Hematopoietic multipotent progenitor cell treated with erythropoietin and hydrocortisone succinate and interleukin-3 and kit ligand, for 17 days (in vitro differentiated cells): ENCODE measurements at places on chromosomes 3 and 15.

GRCh38 chr15:64883997-64884511, 27.6 kb upstream of the ANKDD1A start:
- DNase-seq = no peak

GRCh38 chr3:64685800-64686445, 1.9 kb downstream of the ADAMTS9 start:
- DNase-seq = no peak

DNA sequence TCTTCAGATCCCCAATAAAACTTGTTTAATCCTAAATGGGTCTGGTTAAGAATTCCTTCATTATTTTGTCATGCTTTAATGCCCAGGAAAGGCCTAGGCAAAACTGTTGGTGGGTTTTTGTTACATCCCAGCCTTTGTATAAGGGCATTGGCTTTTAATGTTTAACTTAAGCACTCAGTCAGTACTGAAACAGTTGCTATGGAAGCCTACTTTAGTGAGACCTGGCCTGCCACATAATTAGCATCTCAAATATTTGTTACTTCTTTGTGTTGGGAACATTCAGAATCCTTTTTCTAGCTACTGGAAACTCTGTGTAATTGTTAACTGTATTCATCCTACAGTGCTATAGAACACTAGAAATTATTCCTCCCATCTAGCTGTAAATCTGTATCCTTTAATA, 369.6 kb upstream of the ATP10A start:
- no peak for DNase-seq

GRCh38 chr3:55894605-55895004, 407.5 kb upstream of the WNT5A start:
- no peak for DNase-seq

- DNase-seq = no peak
Observed at GRCh38 chr3:42730706-42731420, 28.3 kb upstream of the HHATL start.

DNA sequence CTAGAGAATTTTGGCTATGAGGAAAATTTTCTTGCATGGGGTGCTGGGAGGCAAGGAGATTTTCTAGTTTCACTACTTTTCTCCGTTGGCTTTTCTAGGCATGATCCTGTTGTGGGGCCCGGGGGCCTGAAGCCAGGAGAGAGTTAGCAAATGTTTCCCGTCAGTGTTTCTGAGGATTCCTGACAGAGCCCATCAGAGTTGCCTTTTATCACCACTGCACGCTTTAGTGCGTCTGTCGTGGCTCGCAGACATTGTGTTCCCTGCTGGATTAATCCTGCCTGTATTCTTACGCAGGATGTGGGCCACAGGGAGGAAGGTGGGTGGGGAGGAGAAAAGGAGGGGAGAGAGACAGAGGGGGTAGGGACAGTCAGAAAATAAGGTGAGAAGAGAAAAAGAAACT, 18.1 kb upstream of the BOC start:
- DNase-seq = no peak

DNA sequence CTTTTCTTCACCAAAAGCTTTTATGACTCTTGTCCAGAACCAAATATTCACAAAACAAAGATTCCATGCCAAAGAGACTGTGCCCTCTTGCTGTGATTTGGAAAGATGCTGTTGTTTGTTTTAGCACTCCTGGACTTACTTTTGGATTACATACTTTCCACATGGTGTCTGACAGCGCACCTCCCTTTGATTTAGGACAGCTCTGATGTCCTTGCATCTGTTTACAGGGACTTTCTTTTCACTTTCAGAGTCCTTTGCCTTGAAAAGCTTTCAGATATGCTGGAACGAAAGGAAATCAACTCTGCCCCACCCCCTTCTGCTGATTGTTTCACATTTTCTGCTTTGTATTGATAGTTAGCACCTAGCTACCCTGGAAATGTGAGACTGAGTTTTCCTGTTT, 133.0 kb upstream of the NR2E3 start:
- no peak for DNase-seq

GRCh38 chr3:45506751-45507391, 87.7 kb upstream of the LIMD1 start:
- no peak for DNase-seq

GRCh38 chr3:43144761-43145490, 39.0 kb upstream of the POMGNT2 start:
- DNase-seq = no peak

GRCh38 chr3:49785565-49786356, 581 bp downstream of the IP6K1 start:
- peak; percentile 72 for DNase-seq

- no peak for DNase-seq
Observed at GRCh38 chr3:62088472-62089104, 284.8 kb downstream of the FEZF2 start.

DNA sequence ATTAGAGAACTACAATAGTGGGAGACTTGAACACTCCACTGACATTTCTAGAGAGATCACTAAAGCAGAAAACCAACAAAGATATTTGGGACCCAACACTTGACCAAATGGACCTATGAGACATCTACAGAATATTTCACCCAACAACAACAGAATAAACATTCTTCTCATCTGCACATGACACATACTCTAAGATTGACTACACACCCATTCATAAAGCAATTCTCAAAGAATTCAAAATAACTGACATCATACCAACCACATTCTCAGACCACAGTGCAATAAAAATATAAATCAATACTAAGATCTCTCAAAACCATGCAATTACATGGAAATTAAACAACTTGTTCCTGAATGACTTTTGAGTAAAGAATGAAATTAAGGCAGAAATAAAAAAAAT, 473.7 kb downstream of the LPP start:
- DNase-seq = no peak

- DNase-seq = no peak
Observed at GRCh38 chr3:5411786-5412185, 224.3 kb downstream of the EDEM1 start.

GRCh38 chr15:37104424-37104981, 4.2 kb upstream of the MEIS2 start:
- no peak for DNase-seq

- no peak for DNase-seq
Observed at GRCh38 chr3:58013099-58013498, 4.9 kb downstream of the FLNB start.

- DNase-seq = no peak
Observed at GRCh38 chr15:87672309-87673288, 583.9 kb downstream of the NTRK3 start.

GRCh38 chr3:46865546-46865945, 2.3 kb upstream of the MYL3 start:
- no peak for DNase-seq

- DNase-seq = no peak
Observed at GRCh38 chr3:170564664-170565063, 21.2 kb downstream of the SLC7A14 start.

DNA sequence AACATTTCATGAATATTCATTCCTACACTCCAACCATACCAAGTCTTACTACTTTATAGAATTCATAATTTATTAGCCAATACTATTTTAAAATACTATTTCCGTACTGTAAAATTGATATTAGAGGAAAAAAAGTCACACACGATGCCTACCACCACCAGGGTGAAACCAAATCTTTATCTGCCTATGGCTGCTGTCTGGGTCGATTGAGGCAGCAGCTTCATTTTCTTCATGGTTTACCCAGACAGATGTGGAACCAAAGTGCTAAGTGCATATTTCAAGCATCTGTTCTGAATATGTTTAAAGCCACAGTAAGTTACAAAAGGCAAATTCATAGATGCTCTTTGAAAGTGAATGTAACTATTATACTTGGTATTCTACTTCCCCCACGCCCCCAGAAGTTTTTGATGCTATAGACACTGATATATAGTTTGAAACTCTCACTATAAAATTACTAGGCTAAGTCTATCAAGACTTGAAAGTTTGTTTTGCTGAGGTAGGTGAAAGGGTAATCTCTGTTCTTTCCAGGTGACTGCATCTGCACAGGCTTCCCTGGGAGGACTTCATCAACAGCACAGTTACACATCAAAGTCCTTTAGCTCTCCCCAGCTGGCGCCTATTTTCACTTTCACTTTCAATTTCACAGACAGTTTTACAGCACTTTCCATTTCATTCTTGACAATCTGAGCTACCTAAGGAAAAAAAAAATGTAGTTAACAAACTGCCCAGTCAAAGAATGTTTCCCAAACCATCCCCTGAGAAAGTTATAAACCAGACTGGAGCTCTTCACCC, 113.9 kb downstream of the POLQ start:
- peak; percentile 41 for DNase-seq

DNA sequence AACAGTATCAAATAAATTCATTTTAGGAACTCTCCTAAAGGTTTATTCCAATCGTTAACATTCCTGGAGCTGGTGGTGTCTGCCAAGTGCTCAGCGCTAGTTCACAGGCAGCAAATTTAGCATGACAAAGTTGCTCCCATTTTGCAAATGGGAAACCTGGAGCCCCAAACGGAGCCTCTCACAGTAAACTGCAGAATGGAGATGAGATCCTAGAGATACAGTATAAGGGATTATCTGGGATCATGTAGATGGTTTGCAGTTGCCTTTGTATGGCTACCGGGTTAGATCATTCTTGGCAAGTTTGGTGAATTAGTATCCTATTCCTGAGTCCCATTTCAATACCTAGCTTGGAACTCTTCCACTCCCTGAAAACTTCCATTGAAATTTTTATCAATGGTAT, 173.7 kb downstream of the CDIN1 start:
- no peak for DNase-seq

- no peak for DNase-seq
Observed at GRCh38 chr3:154247806-154248415, 76.4 kb downstream of the DHX36 start.

- DNase-seq = no peak
Observed at GRCh38 chr3:26011276-26011675, 221.4 kb downstream of the OXSM start.

- no peak for DNase-seq
Observed at GRCh38 chr3:53566461-53567145, 72.2 kb downstream of the CACNA1D start.

DNA sequence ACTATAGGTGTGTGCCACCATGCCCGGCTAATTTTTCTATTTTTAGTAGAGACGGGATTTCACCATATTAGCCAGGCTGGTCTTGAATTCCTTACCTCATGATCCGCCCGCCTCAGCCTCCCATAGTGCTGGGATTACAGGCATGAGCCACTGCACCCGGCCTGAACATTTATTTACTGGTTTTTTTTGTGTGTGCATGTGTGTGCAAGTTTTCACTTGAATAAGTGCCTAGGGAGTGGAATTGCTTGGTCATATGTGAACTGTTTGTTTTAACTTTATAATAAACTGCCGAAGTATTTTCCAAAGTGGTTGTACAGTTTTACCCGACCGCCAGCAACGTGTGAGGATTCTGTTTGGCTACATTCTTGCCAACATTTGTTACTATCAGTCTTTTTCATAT, 14.1 kb downstream of the BBS4 start:
- no peak for DNase-seq

DNA sequence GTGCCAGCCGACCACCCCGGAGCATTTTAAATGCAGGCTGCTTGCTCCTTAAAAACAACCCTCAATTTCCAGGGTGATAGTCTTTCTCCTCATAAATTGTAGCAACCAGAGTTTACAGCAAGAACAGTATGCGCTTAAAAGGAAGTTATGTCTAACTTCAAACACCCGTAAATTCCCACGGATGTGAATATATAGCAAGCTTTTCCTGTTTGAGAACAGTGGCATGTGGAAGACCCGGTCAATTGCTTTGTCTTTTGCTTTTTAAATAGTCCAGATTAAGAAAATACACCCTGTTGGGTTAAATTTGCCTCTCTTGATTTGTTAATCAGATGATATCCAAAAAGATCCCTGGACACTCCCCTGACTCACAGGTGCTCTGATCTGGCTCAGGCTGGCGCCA, 20.8 kb downstream of the MRPS25 start:
- no peak for DNase-seq

DNA sequence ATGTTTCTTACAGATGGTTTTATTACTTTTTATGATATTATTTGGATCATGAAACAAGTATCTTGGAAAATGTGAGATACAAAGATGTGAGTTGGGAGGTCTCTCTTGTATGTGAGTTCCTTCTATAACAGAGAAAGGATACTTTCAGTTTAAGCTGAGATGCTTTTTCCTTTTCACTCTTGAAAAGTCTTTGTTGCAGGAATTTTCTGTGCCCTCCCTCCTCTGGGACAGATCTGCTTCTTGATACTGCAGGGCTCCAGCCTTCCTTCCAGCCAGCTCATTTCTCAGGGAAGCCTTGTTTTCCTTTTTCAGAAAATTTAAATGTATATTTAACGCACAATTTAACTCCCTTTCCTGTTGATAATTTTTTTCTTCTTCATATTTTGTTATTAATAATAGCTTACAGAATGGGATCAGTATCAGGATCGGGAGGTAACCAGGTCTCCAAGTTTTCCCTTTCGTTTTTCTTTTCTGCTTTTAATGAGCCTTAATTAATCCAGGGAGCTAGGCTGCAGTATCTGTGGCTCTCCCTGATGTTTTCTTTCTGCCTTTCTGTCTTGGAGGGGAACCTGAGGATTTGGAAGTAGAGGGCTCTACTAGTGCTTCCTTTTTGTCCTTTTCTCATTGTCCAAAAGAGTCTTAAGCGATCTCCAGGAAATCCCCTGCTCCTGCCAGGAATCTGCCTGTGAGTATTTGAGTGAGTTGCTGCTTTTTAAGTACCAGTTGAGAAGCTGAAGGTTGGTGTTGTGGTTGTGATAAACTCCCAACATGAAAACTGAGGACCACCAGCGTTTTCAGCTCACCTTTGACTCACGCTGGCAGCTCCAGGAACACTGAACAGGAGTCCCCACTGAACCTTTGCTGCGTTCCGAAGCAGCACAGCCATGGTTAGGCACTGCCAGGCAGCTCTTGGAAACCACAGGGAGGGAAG, 105.7 kb downstream of the IGF1R start:
- DNase-seq = peak; percentile 40

DNA sequence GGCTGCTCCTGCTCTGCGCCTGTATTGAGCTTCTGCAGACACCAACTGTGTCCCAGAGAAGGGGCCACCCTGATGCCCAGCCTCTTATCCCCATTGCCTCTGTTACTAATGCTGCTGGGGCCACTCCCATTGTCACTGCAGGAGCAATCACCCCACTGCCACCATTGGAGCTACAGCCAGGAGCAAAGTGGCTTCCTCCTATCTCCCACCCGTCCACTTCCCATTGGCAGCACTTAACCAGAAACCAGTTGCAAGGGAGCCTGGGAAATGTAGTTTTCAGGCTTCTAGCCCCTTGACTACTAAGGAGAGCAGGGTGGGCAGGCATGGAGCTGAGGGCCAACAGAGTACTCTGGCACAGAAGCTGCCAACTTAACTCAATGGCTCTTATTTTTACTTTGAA, 55.9 kb upstream of the KLF13 start:
- peak; percentile 37 for DNase-seq

- no peak for DNase-seq
Observed at GRCh38 chr3:120177707-120178306, 83.6 kb upstream of the GSK3B start.

DNA sequence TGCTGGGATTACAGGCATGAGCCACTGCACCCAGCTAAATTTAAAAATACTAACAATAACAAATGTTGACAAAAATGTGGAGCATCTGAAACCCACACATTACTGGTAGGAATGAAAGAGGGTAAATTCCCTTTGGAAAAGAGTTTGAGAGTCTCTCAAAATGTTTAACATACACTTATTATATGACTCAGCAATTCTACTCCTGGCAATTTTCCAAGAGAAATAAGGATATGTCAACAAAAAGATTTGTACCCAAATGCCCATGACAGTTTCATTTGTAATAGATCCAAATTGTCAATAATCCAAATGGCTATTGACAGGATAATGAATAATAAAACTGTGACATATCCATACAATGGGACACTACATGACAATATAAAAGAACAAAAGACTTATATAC, 9.0 kb downstream of the HCLS1 start:
- DNase-seq = peak; percentile 78

GRCh38 chr15:68154923-68155559, 50.1 kb downstream of the CALML4 start:
- peak; percentile 57 for DNase-seq

- no peak for DNase-seq
Observed at GRCh38 chr3:30553641-30554316, 52.6 kb upstream of the TGFBR2 start.
